Renal cortical epithelial cell (primary cell): ENCODE measurements at places on chromosomes 3 and 15. TPM values are rescaled to one million over a fixed set of nuclear protein-coding genes. Genes with fewer than 3 reads are reported as not detected.

ALG1L2 gene
- total RNA-seq = 0.55 TPM in 1 of 2 replicates, not detected in the other

SAMMSON gene
- not detected in 2 replicates for total RNA-seq

MELTF gene
- 12.9 and 81.8 TPM in 2 replicates for total RNA-seq

AMOTL2 gene
- total RNA-seq = 141 and 180 TPM in 2 replicates

TRPM1 gene
- total RNA-seq = not detected in 2 replicates

CTXND1 gene
- not detected in 2 replicates for total RNA-seq

PPP2R3A gene
- 36.6 and 98.2 TPM in 2 replicates for total RNA-seq

UBA7 gene
- 24.8 and 25.1 TPM in 2 replicates for total RNA-seq

STRA6 gene
- 0.45 and 0.69 TPM in 2 replicates for total RNA-seq

RPP25 gene
- 2.1 and 3.3 TPM in 2 replicates for total RNA-seq

ACOX2 gene
- 0.75 TPM in 1 of 2 replicates, not detected in the other for total RNA-seq

HTR3D gene
- 0.10 TPM in 1 of 2 replicates, not detected in the other for total RNA-seq

CSPG4 gene
- 0.35 TPM in 2 replicates for total RNA-seq

MAP4 gene
- 68.1 and 192 TPM in 2 replicates for total RNA-seq
